ENCODE measurements at places on chromosomes 6 and 20.

GRCh38 chr6:106163446-106163965, 77.4 kb downstream of the PRDM1 start:
- DNase-seq, result no peak

- no peak for DNase-seq
Measured at GRCh38 chr6:89675949-89676748, 37.6 kb upstream of the LYRM2 start.

DNA sequence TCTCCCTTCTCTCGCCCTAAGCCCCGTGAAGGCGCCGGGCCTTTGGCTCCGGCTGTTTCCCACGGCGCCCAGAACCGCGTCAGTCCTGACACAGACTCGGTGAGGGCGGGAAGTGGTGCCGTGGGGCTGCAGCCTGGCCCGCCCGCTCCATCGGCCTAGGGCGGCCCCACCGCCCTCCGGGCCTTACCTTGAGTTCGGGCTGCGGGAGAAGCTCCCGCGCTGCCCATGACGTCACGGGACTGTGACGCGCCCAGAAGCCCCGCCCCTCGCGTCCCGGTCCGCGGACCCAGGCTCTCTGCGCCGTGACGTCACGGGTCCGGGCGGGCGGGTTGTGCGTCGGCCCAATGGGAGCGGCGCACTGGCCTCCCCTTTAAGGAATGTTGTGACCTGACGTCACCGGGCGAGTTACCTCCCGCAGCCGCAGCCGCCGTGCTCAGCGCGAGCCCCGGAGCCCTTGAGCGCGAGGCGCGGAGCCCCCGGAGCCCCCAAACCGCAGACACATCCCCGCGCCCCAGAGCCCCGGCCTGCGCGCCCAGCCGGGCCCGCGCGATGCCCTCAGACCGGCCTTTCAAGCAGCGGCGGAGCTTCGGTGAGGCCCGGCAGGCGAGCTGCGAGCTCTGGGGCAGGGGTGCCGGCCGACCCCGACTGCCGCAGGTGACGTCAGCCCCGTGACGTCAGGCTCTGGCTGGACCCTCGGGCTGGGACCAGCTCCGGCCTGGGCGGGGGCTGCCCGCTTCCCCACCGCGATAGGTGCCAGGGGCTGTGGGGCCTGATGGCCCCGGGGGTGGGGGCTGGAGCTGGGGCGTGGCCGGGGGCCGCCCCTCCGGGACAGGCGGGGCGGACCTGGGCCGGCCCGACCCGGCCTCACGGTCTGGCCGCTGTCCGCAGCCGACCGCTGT, at the start of gene MAP1LC3A:
Gene MAP1LC3A, plus strand, starts transcription at position 399 of the 899 bp plus-strand sequence. Its CDS starts 151 bp downstream, at position 550.
- peak; percentile 10 for DNase-seq

DNA sequence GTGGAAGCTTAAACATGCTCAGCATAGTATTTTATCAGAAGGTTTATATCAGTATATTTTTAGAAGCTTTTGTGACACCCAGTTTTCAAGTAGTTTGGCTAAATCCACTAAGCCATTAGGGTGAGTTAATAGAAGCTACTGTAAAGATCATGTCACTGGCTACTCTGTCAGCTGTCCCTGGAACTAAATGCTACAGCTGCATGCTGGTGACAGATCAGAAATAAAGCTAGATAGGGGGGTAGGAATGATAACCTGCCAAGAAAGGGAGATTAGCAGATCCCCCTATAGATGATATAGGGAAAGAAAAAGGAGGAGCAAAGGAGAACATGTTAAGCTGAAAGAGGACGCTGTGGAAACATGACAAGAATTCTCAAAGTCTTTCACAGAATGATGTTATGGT, 363.2 kb downstream of the QKI start:
- no peak for DNase-seq

GRCh38 chr6:136290410-136291010, 864 bp upstream of the BCLAF1 start:
- DNase-seq, result peak; percentile 80

GRCh38 chr6:72175916-72176315, 289.6 kb downstream of the RIMS1 start:
- no peak for DNase-seq

DNA sequence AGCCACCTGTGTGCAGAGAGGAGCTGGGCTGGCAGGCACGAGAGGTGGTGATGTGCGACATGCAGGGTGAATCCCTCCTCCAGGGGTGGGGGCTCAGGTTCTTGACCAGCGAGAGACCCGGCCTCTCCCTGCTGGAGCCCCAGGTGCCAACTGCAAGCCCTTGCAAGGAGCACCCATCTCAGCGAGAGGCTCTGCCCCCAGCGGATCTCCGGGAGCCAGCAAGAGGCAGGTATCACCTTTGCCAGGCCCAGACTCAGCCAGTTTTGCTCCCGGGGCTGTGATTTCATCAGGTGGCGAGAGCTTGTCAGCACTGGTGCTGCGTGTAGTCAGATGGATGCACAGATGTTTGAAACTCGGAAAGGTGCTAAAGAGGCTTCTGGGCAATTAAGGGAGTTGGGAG, 87.7 kb downstream of the TFAP2C start:
- no peak for DNase-seq

DNA sequence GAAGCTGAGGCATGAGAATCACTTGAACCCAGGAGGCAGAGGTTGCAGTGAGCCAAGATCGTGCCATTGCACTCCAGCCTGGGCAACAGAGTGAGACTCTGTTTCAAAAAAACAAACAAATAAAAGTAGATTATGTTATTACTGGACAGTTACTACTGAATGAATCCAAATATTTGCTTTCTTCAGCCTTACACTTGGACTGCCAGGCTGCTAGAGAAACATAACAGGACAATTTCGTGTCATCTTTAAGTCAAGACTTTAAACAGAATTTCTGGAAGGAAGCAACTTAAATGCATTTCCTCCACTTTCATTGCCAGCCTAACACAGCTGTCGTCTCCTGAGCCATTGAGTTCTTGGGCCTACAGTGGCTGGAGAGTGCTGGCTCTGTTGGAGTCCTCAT, 42.0 kb upstream of the PRIM2 start:
- DNase-seq, result peak; percentile 50

DNA sequence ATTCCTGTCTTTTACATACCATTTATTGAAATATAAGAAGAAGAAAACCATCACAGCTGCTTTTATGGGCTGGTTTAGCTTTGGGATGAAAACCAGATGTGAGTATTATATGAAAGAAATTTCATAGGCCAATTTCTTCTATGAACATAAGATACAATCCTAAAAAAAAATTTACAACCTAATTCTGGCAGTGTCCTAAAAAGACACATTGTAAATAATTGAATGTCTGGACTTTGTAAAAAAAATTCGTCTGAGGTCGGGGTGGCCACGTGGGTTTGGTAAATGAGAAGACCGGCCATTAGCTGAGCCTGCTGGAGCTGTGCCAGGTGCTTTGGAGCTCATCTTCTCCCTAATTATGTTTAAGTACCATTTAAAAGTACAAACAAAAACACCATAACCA, 26.8 kb downstream of the DACT2 start:
- no peak for DNase-seq

DNA sequence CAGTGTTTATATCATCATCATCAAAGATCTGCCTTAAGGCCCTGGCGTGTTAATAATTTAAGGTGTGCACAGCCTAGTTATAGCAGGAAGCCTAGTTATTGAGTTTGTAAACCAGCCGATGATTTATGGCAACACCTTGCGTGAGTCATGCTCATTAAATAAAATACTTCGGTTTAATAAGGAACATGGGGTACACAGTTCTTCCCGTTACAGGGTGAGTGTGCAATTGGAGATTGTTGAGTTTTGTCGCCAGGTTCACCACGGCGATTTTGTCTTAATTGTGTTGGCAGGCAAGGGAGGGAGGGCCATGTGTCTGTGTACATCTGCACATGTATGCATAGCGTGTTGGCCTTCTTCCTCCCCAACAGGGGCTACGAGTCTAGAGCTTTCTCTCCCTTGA, 104.0 kb downstream of the TFAP2A start:
- DNase-seq, result peak; percentile 79

DNA sequence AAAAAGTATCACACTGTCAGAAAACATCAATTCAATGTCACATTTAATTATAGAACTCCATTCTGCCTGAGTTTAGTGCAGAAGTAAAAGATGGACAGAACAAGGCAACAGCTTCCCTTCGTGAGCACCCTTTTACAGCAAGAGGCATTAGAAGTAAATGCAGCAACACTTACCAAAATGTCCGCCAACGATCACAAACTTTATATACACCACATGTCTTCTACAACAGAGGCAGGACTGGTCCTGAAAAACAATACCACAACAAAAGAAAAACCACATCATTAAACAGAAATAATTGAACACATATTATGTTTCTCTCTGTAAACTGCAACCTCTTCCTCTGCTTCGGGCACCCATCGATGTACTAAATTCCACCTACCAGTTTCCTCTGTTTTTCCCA, 92.9 kb downstream of the FYN start:
- no peak for DNase-seq

DNA sequence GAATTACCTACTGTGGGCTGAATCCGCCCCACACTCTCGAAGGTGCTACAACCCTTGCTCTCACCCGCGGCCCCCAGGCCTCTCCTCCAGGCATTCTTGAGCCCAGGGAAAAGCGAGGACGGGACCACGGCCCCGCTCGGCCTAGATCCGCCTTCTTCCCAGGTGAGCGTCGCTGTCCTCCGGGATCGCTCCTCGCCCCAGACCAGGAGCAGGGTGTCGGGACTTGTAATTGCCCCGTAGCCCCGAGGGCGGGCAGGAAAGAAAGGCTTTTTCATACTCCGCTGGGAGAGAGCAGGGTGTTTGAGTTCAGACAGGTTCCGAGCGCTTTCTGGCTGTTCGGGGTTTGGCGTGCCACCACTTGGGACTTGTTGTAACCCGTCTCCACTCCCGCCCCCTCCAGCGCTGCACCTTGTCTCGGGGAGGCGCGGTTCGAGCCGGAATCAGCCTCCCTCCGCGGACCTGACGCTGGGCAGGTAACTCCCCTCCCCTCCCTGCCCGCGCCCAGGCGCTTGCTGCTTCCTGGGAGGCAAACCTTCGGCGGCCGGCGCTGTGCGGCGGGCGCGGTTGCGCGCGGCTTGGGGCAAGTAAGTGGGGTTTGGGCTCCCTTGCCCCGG, at the start of gene FAM83B:
Gene FAM83B, plus strand, starts transcription at position 529 of the 614 bp plus-strand sequence. CDS start 23,476 bp downstream, outside the sequence.
- DNase-seq, result no peak

DNA sequence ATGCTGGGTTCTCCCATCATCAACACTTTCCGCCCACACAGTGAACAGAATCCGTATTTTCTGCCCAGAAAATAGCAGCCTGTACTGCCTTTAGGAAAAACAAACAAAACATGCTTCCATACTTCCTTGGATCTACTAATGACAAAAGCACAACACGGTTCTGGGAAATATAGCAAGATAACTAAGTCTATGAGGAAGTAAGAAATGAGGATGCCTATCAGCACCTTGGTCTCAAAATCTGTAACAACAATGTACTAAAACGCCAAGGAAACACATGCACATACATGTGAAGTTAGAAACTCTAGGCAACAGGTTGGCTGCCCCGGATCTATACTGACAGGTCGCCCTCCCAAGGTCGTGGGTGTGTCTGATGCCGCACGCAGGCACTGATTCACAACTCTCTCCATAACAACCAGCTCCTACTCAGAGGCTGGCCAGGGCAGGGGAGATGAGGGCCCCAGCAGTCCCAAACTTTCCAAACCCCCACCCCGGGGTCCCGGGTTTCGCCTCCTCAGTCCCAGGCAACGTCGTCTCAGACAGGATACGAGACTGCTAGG, 710 bp downstream of the BTBD9 start:
- no peak for DNase-seq

- DNase-seq, result no peak
Measured at GRCh38 chr6:23533311-23533710, 592.7 kb upstream of the NRSN1 start.

DNA sequence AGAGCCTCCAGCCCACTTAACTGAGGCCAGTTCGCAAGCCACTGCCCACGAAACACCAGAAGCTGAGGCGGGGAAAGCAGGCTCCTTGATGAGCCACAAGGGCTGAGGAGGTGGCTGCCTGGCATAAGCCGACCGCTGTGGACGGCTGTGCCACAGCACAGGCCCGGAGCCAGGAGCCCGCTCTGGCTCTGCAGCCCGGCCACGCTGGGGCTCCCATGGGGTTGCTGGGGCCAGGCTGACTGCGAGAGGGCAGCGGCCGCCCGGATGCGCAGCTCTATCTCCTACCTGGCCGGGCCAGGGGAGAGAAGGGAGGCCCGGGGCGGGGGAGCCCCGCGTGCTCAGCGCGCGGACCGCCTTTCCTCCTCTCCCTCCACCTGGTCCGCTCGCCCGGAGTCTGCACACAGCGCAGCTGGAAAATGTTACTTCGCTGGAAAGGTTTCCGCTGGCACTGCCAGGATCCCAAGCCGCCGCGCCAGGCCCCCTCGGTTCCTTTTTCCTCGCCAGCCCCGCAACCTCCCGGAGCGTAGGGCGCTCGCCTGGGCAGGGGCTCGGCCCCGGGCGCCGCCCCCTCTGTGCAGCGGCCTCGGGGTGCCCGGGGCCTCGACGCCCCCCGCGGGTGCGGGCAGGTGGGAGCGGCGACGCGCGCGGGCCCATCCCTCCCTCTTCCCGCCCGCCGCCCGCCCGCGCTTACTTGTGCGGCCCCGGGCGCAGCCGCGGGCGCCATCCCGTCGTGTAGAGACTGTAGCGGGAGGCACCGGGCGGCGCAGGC, 657 bp downstream of the EMILIN3 start:
- no peak for DNase-seq

DNA sequence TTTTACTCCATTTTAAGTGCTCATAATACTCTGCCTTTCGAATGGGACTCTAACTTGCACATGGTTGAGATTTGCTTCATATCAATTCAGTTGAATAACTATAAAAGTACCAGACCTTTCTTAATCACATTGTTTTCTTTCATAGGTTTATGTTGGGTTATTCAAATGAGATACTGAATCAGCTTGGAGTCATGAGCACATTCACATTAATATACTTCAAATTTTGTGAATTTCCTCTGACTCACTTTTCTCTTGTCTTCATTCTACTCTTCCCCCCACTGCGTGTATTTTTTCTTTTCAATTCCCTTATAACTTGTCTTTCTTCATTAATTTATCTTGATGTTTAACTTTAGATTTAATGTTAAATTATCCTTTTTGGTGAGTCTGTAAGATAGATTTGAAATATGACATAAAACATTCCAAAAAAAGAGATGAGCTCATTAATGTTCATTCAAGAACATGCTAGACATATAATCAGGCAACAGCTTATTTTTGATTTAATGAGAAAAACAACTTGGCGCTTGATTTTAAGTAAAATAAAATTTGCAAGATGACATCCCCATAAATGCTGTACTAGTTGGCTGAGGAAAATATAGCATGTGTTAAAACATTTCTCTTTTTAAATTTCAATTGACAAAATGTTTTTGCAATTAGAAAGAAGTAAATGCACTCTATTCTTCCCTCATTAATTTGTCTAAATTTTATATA, 736.0 kb downstream of the CD109 start:
- DNase-seq, result no peak

DNA sequence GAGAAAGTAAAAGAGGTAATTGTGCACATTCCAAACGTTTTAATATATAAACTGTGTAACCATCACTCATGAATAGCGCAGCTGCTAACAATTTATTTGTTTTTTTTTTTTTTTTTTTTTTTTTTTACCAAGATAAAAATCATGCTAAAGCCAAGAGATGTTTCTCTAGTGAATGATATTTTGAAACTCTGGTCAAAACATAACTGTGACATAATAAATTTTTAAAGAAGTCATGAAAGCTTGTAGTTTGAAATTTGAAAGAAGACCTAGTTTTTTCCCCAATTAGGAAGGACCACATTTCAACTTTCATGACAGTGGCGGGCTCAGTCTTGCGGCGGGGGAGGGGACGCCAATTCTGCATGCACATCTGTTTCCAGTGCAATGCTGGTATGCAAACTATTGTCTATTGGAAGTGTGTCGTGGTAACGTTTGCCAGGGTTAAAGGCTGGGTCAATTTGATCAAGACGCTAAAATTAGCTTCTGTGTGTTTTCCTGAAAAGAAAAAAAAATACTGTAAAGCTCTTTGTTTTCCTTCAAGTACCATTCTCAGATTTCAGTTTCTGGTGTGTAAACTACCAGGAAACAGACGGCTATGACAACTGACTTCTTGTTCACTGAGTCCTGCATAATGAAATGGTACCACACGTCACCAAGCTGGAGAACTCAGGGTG, 211.9 kb downstream of the FOXC1 start:
- no peak for DNase-seq
